ENCODE measurements at places on chromosomes 16 and 17. TPM values are rescaled to one million over a fixed set of nuclear protein-coding genes. Genes with fewer than 3 reads are reported as not detected.

EVPLL gene
- 0.37 TPM for total RNA-seq

TBC1D3I gene
- total RNA-seq, result 0.28 TPM

G6PC3 gene
- 30.1 TPM for total RNA-seq

KRT9 gene
- total RNA-seq, result not detected

LIMD2 gene
- total RNA-seq, result 4.4 TPM

NFATC2IP gene
- 32.2 TPM for total RNA-seq

KCNG4 gene
- total RNA-seq, result not detected

GNGT2 gene
- 5.2 TPM for total RNA-seq

RAB40C gene
- total RNA-seq, result 16.0 TPM

CLDN7 gene
- total RNA-seq, result 7.0 TPM

ACSF2 gene
- 54.2 TPM for total RNA-seq

FBXL19 gene
- total RNA-seq, result 6.8 TPM

TMC6 gene
- 44.6 TPM for total RNA-seq

TM4SF5 gene
- not detected for total RNA-seq

Measured in omental fat pad (tissue), 4 donors.